Activated T-cell treated with anti-CD3 and anti-CD28 coated beads, Interleukin-2, amount 50 U/mL, for 24 hours (primary cell): ENCODE measurements at places on chromosomes 5 and 9.

DNA sequence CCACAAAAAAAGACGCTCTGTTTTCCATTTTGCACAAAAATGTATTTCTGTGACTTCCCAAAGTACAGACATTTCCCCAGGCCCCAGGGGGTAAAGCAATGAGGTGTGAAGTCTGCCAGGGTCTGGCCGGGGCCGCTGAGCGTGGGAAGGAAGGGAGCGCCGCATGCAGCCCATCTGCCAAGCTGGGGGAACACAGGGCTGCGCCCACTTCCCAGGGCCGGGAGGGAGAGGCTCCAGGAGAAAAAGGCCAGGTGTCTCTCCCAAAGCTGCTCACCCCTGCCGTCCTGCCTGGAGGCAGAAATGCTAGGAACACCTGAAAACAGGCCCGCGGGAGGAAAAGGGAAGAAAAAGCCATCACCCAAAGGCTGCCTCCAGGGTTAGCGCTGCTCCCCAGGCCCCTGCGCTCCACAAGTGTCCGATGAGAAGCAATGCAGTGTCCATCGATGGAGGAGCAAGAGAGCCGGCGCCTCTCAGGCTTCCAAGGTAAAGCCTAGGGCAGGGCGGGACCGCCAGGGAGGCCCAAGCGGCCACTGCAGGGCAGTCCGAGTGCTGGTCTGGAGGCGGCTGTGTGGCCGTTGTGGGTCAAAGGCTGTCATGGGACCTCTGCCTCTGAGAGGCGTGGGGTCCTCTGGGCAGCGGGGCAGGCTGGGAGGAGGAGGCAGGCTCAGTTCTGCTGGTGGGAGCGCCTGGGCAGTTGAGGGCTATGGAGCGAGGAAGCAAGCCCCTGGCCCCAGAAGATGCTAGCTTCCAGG, 6.0 kb upstream of the ZDHHC12 start:
- no peaks in the 10 kb centered on the region for H3K27me3 ChIP-seq
- H3K4me1 ChIP-seq: peaks cover 13% of the 10 kb centered on the region
- peaks cover 27% of the 10 kb centered on the region for H3K36me3 ChIP-seq
- peak overlapping the region; percentile 11 for H3K27ac ChIP-seq
- DNase-seq: no peak

GRCh38 chr9:30482499-30482898, 1901.9 kb upstream of the ACO1 start:
- no peaks in the 10 kb centered on the region for H3K36me3 ChIP-seq
- no peak overlapping the region for H3K4me3 ChIP-seq
- H3K4me1 ChIP-seq: no peaks in the 10 kb centered on the region
- H3K27me3 ChIP-seq: no peaks in the 10 kb centered on the region

- H3K27ac ChIP-seq: no peak overlapping the region
- no peak overlapping the region for H3K4me3 ChIP-seq
- H3K27me3 ChIP-seq: peaks cover 16% of the 10 kb centered on the region
These were observed 57.3 kb upstream of the WWC1 start for GRCh38 chr5:168234133-168234532.

GRCh38 chr5:88694023-88694679, 188.8 kb downstream of the MEF2C start:
- H3K36me3 ChIP-seq: no peaks in the 10 kb centered on the region
- H3K27ac ChIP-seq: no peak overlapping the region
- DNase-seq: no peak
